ENCODE measurements at places on chromosomes 12 and 14. TPM values are rescaled to one million over a fixed set of nuclear protein-coding genes. Genes with fewer than 3 reads are reported as not detected.

DNA sequence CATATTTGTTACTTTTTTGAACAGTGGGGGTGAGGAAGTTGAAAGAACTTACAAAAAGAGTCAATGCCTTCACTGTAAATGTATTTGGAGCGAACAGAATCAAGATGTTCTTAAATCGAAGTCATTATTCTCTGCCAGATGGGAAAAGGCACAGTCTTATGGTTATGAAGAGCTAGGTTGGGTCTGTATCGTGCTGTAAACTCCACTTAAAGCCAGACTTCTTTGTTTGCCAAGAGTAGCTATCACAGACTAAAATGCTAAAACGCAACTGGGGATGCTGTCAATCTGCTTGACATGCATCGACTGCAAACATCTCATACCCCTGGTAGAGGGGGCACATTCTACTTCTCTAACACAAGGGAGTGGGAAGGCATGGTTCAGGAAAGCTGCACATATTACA is 160.4 kb downstream of the DACT1 start:
- no peak overlapping the region for H3K27ac ChIP-seq
- H3K4me1 ChIP-seq, result no peaks in the 10 kb centered on the region
- H3K36me3 ChIP-seq, result no peaks in the 10 kb centered on the region
- DNase-seq, result no peak

DNA sequence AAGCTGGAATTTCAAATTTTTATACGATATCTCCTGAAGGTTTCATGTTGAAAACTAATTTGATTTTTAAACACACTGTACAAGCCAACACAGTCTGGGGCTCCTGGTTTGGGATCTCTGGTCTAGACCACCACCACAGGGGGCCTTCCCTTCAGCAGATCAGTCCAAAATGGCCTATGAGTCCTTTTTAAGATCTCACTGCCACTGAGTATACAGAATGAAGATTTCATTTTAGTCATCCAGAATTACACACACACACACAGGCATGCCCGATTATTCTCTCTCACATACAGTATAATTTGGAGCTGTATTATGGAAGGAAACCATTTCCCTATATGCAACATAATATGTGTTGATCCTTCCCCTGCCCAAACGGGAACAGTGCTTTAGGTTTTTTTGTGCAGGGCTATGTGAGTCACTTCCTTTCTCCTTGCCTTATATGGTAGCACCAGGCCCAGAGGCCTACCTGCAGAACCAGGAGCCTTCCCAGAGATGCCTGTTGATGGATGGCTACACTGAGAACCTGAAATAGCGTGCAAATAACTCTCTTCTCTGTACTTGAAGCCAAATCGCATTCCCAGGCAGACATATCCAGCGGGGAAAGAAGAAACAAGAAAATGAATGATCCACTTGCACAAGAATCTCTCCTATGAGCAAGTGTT is 28.1 kb upstream of the WNK1 start:
- no peak overlapping the region for H3K4me3 ChIP-seq
- H3K27ac ChIP-seq, result peak overlapping the region; percentile 66
- peaks cover 24% of the 10 kb centered on the region for H3K4me1 ChIP-seq
- DNase-seq, result no peak
- H3K27me3 ChIP-seq, result no peaks in the 10 kb centered on the region

DNA sequence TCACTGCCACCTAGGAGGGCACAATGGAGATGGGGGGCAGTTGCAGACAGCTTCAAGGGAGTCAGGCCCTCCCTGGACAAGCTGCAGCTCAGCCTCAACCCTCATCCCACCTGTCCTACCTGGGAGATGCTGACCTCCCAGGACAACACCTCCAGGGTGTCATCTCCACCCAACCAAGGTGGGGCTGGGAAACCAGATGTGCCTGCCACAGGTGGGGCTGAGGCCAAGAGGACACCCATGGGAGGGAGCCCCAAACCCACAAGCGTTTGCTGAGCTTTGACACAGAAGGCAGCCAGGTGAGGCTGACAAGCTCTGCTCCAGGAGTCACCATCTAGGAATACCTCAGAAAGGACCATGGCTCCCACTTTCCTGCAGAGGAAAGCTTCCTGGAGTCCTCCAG is 31.5 kb downstream of the ZFP36L1 start:
- no peak overlapping the region for H3K4me3 ChIP-seq
- DNase-seq, result no peak
- H3K36me3 ChIP-seq, result no peaks in the 10 kb centered on the region
- H3K27ac ChIP-seq, result no peak overlapping the region
- peaks cover 36% of the 10 kb centered on the region for H3K4me1 ChIP-seq

GRCh38 chr14:26527095-26527494 is 70.7 kb downstream of the NOVA1 start:
- no peaks in the 10 kb centered on the region for H3K4me1 ChIP-seq
- no peak overlapping the region for H3K27ac ChIP-seq
- no peaks in the 10 kb centered on the region for H3K27me3 ChIP-seq
- no peak overlapping the region for H3K4me3 ChIP-seq

- H3K27ac ChIP-seq, result no peak overlapping the region
- DNase-seq, result peak; percentile 21
- H3K27me3 ChIP-seq, result no peaks in the 10 kb centered on the region
- no peaks in the 10 kb centered on the region for H3K36me3 ChIP-seq
- H3K4me1 ChIP-seq, result peaks cover 30% of the 10 kb centered on the region
- peak overlapping the region; percentile 95 for H3K4me3 ChIP-seq
These were observed 730 bp downstream of the CLSTN3 start for GRCh38 chr12:7130701-7131501.

DNA sequence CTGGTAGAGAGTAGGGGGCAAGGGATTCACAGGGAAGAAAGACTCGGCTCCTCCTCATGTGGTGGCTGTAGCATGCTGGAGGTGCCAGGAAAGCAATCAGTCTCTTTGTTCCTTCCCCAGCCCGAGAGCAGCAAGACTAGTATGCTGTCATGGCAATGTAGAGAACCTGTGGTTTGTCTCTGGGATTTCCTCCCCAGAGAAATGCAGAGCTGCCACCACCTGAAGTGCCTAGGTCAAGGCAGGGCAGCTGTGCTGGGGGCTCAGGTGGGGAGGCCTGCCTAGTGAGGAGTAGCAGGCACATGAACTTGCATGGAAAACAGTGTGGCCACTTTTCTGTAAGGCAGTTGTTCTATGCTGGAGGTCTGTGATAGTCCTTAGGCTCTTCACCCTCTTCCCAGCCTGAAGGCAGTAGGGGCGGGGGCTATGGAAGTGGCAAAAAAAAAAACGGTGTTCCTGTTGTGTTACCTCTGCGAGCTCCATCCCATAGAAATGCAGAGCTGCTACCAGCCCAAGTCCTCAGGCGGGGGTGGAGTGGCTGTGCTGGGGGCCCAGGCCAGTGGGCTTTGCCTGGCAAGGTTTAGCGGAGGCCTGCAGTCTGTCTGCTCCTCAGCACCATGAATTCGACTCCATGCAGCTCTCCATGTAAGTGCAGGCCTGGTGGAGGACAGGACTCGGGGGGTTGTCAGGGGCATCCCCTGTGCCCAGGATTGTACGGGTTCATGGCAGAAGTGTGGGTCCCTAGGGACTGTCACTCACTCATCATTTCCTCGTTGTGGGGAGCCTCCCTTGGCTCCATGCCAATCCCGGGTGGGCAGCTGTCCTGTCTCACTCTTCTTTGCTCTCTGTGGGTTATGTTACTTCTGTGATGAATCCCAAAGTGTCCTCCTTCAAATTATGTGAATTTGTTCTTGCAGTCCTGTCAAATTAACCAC is 4.1 kb upstream of the CLEC4D start:
- DNase-seq, result peak; percentile 15
- H3K27ac ChIP-seq, result no peak overlapping the region
- H3K36me3 ChIP-seq, result no peaks in the 10 kb centered on the region
- peaks cover 29% of the 10 kb centered on the region for H3K27me3 ChIP-seq
- H3K4me3 ChIP-seq, result no peak overlapping the region

GRCh38 chr12:128929057-128929456 is 75.8 kb downstream of the GLT1D1 start:
- H3K36me3 ChIP-seq, result no peaks in the 10 kb centered on the region
- no peak overlapping the region for H3K4me3 ChIP-seq
- no peaks in the 10 kb centered on the region for H3K4me1 ChIP-seq

DNA sequence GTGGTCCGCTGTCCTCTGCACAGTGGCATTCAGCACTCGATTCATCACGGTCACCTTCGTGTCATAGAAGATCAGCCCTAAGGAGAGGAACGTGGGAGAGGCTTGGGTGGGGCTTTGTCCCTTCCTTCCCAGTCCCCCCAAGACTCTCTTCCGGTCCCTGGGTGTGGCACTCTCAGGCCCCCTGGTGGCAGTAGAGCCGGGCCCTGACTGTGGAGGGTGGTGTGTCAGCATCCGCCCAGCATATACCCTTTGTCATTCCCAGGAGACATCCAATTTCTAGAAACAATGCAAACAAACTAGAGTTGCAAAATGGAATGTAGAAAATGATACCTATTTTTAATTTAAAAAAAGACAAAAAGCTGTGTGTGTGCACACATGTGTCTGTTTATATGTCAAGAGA is 45.0 kb downstream of the TRAFD1 start:
- H3K27me3 ChIP-seq, result no peaks in the 10 kb centered on the region
- peak overlapping the region; percentile 69 for H3K27ac ChIP-seq
- H3K36me3 ChIP-seq, result peaks cover 5% of the 10 kb centered on the region
- peak; percentile 8 for DNase-seq

- H3K4me3 ChIP-seq, result no peak overlapping the region
- H3K27ac ChIP-seq, result no peak overlapping the region
- no peak for DNase-seq
These were observed 31.6 kb upstream of the TESC start for GRCh38 chr12:117130801-117131200.

GRCh38 chr12:11992515-11992914 is 78.2 kb upstream of the BCL2L14 start:
- H3K4me3 ChIP-seq, result no peak overlapping the region
- DNase-seq, result no peak
- H3K4me1 ChIP-seq, result no peaks in the 10 kb centered on the region
- H3K27me3 ChIP-seq, result no peaks in the 10 kb centered on the region

DNA sequence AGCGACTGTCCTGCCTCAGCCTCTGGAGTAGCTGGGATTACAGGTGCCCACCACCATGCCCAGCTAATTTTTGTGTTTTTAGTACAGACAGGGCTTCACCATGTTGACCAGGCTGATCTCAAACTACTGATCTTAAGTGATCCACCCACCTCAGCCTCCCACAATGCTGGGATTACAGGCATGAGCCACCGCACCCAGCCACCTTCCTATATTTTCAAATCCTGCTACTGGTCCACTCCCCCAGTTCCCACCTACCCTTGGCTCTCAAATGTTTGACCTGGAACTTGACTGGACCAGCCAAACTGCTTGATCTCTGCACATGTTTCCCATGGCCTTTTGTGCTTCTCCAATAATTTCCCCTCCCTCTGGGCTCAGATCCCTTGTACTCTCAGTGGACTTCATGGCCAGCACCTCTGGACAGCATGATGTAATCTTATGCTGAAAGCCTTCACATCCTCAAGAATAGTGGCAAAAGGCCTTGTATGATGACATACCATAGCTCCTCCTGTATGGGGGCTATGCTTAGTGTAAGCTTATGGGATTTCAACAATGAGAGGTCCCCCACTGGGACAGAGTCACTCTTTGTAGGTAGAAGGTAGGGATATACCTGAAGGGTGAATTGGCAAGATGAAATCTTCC is 2.5 kb upstream of the CCDC184 start:
- H3K4me1 ChIP-seq, result peaks cover 29% of the 10 kb centered on the region
- H3K36me3 ChIP-seq, result peaks cover 7% of the 10 kb centered on the region
- DNase-seq, result no peak
- peaks cover 52% of the 10 kb centered on the region for H3K27me3 ChIP-seq
- H3K27ac ChIP-seq, result no peak overlapping the region

- no peak for DNase-seq
- H3K36me3 ChIP-seq, result no peaks in the 10 kb centered on the region
- no peaks in the 10 kb centered on the region for H3K4me1 ChIP-seq
- peaks cover 48% of the 10 kb centered on the region for H3K27me3 ChIP-seq
These were observed at the start of gene KCNH5 for GRCh38 chr14:63045234-63045611. TSS of gene KCNH5 (minus strand) at chr14:63045458. CDS start at chr14:63045186, 272 bp downstream.

DNA sequence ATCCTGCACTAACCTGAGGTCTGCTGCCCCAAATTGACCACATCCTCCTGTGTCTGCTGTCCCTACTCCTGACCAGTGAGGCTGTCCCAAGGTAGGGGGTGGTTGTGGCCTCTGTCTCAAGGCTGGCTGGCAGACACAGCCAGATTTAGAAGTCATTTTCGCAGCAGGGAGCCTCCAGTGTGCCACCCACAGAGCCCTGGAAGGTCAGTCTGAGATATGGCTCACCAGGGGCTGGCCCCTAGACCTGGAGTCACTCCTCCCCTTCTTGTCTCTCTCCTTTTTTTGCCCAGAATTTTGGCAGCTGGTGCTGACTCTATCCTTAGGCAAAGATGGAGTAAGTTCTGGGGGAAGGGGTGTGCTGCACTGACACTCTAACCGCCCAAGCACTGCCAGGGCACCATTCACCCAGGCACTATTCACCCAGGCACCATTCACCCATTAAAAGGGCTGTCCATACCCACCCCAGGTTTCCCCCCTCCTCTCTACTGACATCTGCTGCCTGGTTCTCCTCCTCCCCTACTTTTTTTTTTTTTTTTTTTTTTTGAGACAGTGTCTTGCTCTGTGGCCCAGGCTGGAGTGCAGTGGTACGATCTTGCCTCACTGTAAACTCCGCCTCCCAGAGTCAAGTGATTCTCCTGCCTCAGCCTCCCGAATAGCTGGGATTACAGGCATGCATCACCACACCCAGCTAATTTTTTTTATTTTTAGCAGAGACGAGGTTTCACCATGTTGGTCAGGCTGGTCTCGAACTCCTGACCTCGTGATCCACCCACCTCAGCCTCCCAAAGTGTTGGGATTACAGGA is 7.7 kb downstream of the DDN start:
- DNase-seq, result no peak
- H3K27me3 ChIP-seq, result peaks cover 76% of the 10 kb centered on the region
- H3K36me3 ChIP-seq, result no peaks in the 10 kb centered on the region
- H3K4me1 ChIP-seq, result peaks cover 19% of the 10 kb centered on the region
- H3K4me3 ChIP-seq, result no peak overlapping the region

DNA sequence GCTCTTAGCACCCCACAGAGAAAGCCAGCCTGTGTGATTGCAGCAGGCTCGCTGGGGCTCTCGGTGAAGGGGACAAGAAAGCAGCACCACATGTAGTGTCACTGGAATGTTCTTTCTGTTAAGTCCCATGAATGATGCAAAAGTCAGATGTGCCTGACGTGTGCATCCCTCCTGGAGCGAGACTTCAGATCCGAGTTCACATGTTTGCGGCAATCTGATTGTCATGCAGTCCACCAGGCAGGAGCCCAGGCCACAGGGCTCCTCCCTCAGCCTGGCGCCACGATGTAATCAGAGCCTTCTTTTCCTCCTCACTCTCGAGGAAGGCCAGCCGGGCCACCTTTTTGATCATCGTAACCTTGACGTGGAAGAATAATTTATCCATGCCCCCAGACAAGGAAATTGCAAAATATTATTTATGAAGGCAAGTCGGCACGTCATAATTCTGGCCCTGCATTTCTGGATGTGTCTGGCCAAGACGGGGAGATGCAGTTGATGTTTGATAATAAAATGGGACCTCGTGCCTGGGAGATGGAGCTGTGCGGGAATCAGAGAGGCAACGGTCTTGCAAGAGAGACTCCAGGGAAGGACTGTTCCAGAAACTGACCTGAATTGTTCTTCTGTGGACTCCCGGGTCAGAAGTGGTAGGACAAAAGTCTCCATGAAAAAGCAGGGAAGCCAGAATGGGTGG is 214.6 kb downstream of the PHETA1 start:
- H3K4me1 ChIP-seq, result peaks cover 2% of the 10 kb centered on the region
- H3K27ac ChIP-seq, result no peak overlapping the region
- peaks cover 34% of the 10 kb centered on the region for H3K27me3 ChIP-seq
- no peaks in the 10 kb centered on the region for H3K36me3 ChIP-seq
- no peak for DNase-seq

- peaks cover 6% of the 10 kb centered on the region for H3K27me3 ChIP-seq
- H3K4me1 ChIP-seq, result no peaks in the 10 kb centered on the region
- H3K36me3 ChIP-seq, result no peaks in the 10 kb centered on the region
These were observed 180.4 kb downstream of the CFAP54 start for GRCh38 chr12:96669786-96670185.

GPR137C gene
- not detected for polyA plus RNA-seq

B4GALNT3 gene
- not detected for polyA plus RNA-seq

MGAT4C gene
- polyA plus RNA-seq, result not detected

IL23A gene
- polyA plus RNA-seq, result 14.6 TPM

ISM2 gene
- not detected for polyA plus RNA-seq

NANOG gene
- polyA plus RNA-seq, result not detected

RPGRIP1 gene
- polyA plus RNA-seq, result 0.26 TPM

KLHL33 gene
- polyA plus RNA-seq, result 0.49 TPM

Measured in naive B cell (primary cell).